ENCODE measurements at places on chromosomes 12 and 14. TPM values are rescaled to one million over a fixed set of nuclear protein-coding genes. Genes with fewer than 3 reads are reported as not detected.

Gene NELL2
- total RNA-seq, result 1.8 TPM

Gene CLEC4C
- total RNA-seq, result not detected

Gene PLCZ1
- total RNA-seq, result not detected

- no peaks in the 10 kb centered on the region for H3K4me1 ChIP-seq
- H3K27me3 ChIP-seq, result no peaks in the 10 kb centered on the region
- no peaks in the 10 kb centered on the region for H3K36me3 ChIP-seq
- H3K27ac ChIP-seq, result no peak overlapping the region
These were observed 158.6 kb downstream of the TMEM121 start for GRCh38 chr14:105685003-105685402.

DNA sequence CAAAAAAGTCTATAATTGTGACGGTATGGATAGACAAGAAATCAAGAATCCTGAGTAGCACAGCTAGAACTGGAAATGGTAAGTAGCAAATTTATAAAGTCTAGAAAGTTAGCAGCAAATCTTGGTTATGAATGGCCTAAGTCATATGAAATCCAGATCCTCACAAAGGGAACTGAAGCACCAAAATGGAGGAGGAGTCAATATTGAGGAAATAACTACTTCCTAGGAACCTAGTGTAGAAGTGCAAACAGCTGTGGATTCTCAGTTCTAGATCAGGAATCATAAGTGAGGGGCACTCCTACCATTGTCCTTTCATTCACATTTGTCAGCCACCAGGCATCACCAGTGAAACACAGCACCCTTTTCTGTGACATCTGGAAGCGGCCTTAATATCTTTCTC is 202.2 kb upstream of the DCN start:
- no peak for DNase-seq
- no peak overlapping the region for H3K4me3 ChIP-seq
- peaks cover 6% of the 10 kb centered on the region for H3K4me1 ChIP-seq
- no peaks in the 10 kb centered on the region for H3K36me3 ChIP-seq
- H3K27me3 ChIP-seq, result no peaks in the 10 kb centered on the region
- H3K27ac ChIP-seq, result no peak overlapping the region

DNA sequence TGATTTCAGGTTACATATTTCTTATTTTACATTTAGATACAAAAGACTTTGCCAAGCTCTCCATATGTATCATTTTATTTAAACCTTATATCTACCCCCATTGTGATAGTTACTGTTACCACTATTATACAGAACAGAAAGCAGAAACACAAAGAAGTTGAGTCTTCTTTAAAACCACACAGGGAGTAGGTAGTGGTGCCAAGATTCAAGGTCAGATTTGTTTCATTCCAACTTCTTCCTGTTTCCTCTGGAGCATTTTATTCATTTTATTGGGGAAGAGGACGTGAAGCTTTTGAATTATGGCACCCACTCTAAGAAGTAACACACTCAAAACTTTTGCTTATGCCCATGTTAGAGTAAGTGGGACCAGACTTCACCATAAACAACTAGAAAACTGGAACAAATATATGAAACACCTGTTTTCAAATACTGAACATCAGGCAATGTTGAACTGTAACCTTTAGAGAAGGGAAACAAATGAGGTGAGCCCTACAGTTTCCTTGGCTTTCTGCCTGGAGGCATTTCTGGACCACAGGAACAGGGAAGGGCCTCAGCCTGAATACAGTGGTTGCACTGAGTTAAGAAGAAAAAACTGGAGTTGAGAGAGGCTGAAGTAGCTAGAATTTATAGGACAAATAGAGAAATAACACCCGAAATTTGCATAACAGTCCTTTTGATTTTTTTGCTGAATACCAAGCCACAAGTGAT is 160.4 kb upstream of the SSTR1 start:
- no peak overlapping the region for H3K4me3 ChIP-seq
- DNase-seq, result no peak
- no peaks in the 10 kb centered on the region for H3K36me3 ChIP-seq
- H3K27me3 ChIP-seq, result no peaks in the 10 kb centered on the region
- H3K27ac ChIP-seq, result no peak overlapping the region

DNA sequence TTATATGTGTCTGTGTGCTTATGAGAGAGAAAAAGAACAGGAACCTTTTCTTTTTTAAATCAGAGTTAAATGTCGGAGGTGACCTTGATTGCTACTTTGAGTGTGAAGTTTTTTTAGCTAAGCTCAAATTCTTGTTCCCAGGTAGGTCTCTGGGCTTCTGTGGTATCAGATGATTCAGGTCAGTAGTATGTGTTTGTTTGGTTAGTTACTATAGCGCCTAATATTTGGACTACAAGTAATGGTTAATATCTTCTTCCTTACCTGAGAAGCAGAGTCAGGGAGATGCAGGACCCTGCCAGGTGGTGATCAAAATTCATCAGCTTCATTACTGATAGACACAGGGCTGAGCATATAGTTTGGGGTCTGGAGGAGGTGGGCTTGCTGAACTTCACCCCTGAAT is 30.8 kb downstream of the ADCK1 start:
- H3K27me3 ChIP-seq, result no peaks in the 10 kb centered on the region
- H3K4me3 ChIP-seq, result no peak overlapping the region
- H3K27ac ChIP-seq, result no peak overlapping the region

- H3K4me1 ChIP-seq, result peaks cover 50% of the 10 kb centered on the region
- H3K36me3 ChIP-seq, result no peaks in the 10 kb centered on the region
- peak overlapping the region; percentile 94 for H3K27ac ChIP-seq
- no peak overlapping the region for H3K4me3 ChIP-seq
These were observed 2.3 kb upstream of the ACVRL1 start for GRCh38 chr12:51904951-51905470.

GRCh38 chr12:28973491-28973890 is 175.6 kb upstream of the FAR2 start:
- H3K36me3 ChIP-seq, result no peaks in the 10 kb centered on the region
- no peaks in the 10 kb centered on the region for H3K4me1 ChIP-seq
- H3K4me3 ChIP-seq, result no peak overlapping the region
- no peak for DNase-seq
- no peaks in the 10 kb centered on the region for H3K27me3 ChIP-seq

- no peaks in the 10 kb centered on the region for H3K4me1 ChIP-seq
- no peak overlapping the region for H3K4me3 ChIP-seq
- H3K27ac ChIP-seq, result no peak overlapping the region
- H3K27me3 ChIP-seq, result no peaks in the 10 kb centered on the region
- H3K36me3 ChIP-seq, result no peaks in the 10 kb centered on the region
These were observed 985.7 kb upstream of the FBXO33 start for GRCh38 chr14:40417777-40418401.

DNA sequence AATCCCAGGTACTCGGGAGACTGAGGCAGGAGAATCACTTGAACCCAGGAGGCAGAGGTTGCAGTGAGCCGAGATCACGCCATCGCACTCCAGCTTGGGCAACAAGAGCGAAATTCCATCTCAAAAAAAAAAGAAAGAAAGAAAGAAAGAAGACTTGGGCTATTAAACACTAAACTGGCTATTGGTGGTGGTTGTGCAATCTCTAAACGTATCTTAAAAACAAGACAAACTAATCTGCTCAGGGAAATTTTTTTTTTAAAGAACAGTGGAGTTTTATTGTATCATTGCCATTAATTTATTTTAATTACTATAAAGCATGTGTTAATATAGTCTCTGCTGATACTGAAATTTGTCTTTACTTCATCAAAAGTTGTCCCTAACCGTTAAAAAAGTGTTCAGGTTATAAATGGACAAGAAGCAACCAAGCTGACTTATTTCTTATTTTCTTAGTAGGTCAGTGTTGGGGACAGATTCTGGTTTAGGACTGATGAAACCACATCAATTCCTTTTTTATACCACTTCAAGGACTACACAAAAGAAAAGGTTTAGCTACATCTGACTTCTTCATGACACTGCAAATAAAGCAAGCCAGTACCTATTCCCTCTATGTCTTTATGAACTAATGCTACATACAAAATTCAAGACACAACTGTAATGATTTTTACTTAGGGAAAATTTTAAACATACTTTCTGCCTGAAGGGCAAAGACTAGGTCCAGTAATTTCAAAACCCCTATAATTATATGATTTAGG is 68.7 kb upstream of the KRAS start:
- H3K27ac ChIP-seq, result no peak overlapping the region
- no peaks in the 10 kb centered on the region for H3K36me3 ChIP-seq
- H3K4me1 ChIP-seq, result peaks cover 9% of the 10 kb centered on the region
- DNase-seq, result no peak
- no peaks in the 10 kb centered on the region for H3K27me3 ChIP-seq

All from heart left ventricle (tissue), 16 donors.